ENCODE measurements at places on chromosomes 7 and 10.

DNA sequence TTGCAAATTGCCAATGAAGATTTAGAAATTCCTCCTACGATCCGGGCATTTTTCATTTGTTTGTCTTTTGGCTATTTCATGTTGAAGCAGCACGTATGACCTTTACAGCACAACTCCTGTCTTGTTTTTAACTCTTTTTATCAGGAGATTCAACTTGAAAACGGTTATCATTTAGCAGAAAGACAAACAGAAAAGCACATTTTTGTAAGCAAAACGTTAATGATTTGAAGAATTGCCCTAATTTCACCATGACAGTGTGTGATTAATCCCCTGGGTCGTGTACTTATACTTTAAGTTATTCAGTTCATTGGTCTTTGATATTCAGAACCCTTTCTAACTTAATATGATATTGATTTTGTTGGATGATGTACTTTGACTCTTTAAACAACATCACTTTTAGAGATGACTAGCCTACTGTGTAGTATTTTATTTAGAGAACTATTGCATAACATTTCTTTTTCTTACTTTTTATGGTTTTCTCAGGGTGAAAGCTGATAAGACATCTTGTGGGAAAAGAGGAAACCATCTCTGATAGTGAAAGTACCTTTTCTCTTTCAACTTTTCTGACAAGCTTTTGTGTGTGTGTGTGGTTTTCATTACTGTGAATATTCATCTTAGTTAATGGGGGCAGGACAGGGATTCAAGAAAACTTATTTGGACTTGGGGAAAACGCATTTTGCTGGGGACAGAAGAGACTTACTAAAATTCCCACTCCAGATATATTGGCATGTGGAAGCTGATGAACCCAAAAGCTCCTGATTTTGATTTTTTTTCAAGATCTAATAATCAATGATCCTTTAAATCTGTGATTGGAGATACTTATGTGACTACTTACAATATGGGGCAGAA is 8.1 kb downstream of the HHEX start:
- no peak for DNase-seq

GRCh38 chr10:132615341-132616169 is 78.0 kb downstream of the INPP5A start:
- no peak for DNase-seq

- DNase-seq: no peak
These were observed 303.9 kb downstream of the TNS3 start for GRCh38 chr7:47278043-47278442.

GRCh38 chr10:113042868-113043267 is 92.8 kb downstream of the TCF7L2 start:
- DNase-seq: no peak

- no peak for DNase-seq
These were observed 47.9 kb downstream of the TAF3 start for GRCh38 chr10:7866176-7866575.

GRCh38 chr7:15305002-15305600 is 256.7 kb downstream of the AGMO start:
- DNase-seq: no peak

DNA sequence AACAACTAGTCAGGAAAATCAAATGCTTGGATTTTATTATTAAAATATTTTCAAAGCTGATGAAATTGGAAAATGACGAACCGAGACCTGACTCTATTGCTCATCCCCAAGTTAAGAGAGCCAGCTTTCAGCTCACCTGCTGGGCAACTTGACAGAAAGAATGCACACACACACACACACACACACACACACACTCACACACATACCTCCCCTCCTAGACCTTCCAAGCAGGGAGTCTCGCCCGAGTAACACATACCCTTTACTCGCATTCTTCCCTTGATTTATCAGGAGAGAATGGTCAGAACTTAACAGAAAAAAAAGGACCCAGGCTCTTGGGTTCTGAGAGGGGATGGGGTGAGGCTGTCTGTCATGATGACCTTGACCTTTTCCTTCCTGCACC is 19.1 kb downstream of the GPRIN2 start:
- DNase-seq: no peak

- DNase-seq: no peak
These were observed 70.9 kb downstream of the MBL2 start for GRCh38 chr10:52701647-52702046.

GRCh38 chr10:79984851-79985250 is 35.9 kb upstream of the SFTPD start:
- DNase-seq: no peak

DNA sequence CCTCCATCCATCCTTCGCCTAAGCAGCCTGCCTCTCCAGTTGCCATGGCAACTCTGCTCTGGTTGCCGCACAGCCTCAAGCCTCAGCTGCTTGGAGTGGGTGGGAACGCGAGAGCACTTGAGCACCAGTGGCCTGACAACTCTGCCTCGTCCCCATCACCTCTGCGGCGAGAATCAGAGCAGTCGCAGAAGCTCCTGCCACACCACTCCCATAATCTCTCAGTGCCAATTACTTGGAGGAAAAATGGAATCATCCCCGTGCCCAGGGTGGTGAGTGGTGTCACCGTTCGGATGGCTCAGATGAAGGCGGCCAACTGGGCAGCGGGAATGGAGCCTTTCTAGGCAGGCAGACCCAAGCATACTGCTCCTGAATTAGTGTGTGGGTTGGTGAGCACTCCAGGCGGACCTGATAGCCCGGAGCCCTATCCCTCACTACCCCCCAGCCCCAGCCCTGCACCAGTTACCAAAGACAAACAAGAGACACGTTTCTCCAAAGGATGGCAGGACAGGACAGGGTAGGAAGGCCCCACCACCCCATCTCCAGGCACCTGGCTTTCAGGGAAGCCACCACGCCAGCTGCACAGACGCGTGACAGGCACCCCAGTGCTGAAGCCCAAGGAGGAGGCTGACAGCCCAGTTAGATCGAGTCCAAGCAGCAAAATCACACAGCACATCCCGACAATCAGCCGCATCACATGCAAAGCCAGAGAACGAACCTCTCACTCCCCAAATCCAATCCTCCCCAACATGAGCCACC is 335.4 kb downstream of the PTPRN2 start:
- no peak for DNase-seq

- no peak for DNase-seq
These were observed 400.9 kb downstream of the SORCS3 start for GRCh38 chr10:105041956-105042355.

- DNase-seq: no peak
These were observed 81.2 kb downstream of the EGFR start for GRCh38 chr7:55099821-55100543.

GRCh38 chr7:28332046-28332445 is 80.3 kb upstream of the CREB5 start:
- DNase-seq: no peak

DNA sequence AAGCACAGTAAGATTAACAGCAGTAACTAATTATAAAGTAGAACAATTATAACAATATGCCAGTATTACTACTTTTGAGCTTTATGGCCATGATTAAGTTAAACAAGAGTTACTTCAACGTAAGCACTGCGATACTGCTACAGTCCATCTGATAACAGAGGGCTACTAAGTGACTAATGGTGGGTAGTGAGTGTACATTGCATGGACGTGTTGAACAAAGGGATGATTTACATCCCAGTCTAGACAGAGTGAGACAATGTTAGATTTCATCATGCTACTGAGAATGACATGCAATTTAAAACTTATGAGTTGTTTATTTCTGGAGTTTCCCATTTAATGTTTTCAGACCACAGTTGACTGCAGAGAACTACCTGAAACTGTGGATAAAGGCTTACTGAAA is 45.6 kb downstream of the TPST1 start:
- DNase-seq: no peak

- DNase-seq: peak; percentile 53
These were observed 70.8 kb downstream of the XPNPEP1 start for GRCh38 chr10:109852475-109853037.

DNA sequence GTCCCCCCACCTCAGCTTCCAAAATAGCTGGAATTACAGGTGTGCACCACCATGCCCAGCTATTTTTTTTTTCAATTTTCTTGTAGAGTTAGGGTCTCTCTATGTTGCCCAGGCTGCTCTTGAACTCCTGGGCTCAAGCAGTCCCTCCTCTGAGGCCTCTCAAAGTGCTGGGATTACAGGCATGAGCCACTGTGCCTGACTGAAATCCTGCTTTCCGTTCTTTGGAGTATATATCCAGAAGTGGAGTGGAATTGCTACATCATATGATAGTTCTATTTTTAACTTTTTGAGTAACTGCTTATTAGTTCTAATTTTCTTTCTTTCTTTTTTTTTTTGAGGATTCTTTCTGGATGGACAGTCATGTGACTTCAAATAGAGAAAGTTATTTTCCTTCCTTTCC is 62.9 kb upstream of the ZMIZ2 start:
- no peak for DNase-seq

All from right lung (tissue), 10 donors.